ENCODE measurements at places on chromosomes 3 and 15.

GRCh38 chr15:60649845-60650548, 171.1 kb upstream of the ICE2 start:
- no peaks in the 10 kb centered on the region for H3K27me3 ChIP-seq
- H3K27ac ChIP-seq = peak overlapping the region; percentile 12
- DNase-seq = peak; percentile 30

GRCh38 chr3:57026944-57027343, 33.5 kb upstream of the SPATA12 start:
- H3K27ac ChIP-seq = no peak overlapping the region
- H3K4me1 ChIP-seq = no peaks in the 10 kb centered on the region
- H3K4me3 ChIP-seq = no peak overlapping the region
- no peaks in the 10 kb centered on the region for H3K27me3 ChIP-seq
- H3K36me3 ChIP-seq = no peaks in the 10 kb centered on the region

DNA sequence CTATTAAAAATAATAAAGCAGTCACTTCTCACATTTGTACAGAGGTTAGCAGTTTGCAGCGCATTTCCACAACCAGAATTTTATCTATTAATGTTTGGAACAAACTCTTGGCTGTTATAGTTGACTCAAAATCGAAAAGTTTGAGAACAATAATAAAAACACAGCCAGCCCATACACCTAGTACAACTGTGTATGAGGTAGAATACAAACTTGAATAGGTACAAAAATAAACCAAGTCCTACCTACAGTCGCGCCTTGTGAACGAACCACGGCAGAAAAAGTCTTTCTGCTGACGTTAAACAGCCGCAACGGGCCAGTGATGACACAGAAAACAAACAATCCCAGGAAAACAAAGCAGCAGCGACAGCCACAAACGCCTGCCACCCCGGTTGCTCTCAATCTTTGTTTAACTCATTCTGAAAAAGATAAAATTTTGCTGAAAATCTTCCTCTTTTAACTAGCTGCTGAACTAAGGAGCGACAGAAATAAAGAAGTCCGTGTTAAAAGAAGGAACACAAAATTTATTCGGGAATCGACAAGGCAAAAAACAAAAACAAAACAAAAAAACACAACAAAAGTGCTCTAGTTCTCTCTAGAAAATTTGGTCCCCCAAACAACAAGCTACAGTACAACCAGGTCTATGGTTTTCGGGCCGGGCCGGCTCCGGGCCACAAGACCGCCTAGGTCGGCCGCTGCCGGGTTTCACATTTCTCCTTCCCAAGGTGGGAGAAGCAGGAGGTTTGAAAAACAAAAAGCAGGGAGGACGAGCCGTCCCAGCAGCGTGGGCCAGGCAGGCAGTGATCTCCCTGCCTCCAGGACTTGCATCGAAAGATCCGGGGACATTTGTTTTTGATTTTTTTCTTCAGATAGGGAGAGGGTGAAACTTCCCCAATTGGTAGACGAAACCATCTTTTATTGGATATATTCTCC, 2.9 kb downstream of the FOXL2 start:
- H3K4me1 ChIP-seq = peaks cover 48% of the 10 kb centered on the region
- H3K4me3 ChIP-seq = no peak overlapping the region
- H3K27me3 ChIP-seq = peaks cover 100% of the 10 kb centered on the region

- peak overlapping the region; percentile 79 for H3K27ac ChIP-seq
- peak; percentile 33 for DNase-seq
- peaks cover 34% of the 10 kb centered on the region for H3K4me1 ChIP-seq
- no peak overlapping the region for H3K4me3 ChIP-seq
Observed at GRCh38 chr15:70741677-70742293, 21.6 kb downstream of the UACA start.

GRCh38 chr3:129695230-129695629, 88.8 kb upstream of the PLXND1 start:
- DNase-seq = no peak
- H3K4me3 ChIP-seq = no peak overlapping the region
- no peak overlapping the region for H3K27ac ChIP-seq
- H3K4me1 ChIP-seq = peaks cover 4% of the 10 kb centered on the region

Data from stomach (tissue), 19 donors.